Uterus (tissue), 4 donors: ENCODE measurements at places on chromosomes 3 and 15. TPM values are rescaled to one million over a fixed set of nuclear protein-coding genes. Genes with fewer than 3 reads are reported as not detected.

GRCh38 chr15:92383519-92384324 is 10.0 kb upstream of the ST8SIA2 start:
- DNase-seq = no peak

DNA sequence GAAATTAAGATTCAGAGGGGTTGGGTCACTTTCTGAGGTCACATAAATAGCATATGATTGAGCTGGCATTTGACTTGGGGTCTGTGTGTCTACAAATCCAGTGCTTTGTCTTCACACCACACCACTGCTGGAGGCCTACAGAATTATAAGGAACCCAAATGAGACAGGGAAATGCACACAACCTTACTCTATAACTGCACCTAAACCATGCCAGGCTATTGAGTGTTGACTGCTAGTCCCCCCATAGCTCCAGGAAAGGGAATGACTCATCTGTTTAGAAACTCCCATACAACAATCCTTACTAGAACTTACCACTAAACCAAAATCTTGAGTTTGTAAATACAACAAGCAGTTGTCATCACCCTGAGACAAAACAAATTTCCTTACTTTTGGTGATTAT is 16.9 kb upstream of the TSC22D2 start:
- DNase-seq = no peak

GRCh38 chr15:73950831-73951561 is 24.7 kb downstream of the LOXL1 start:
- peak; percentile 92 for DNase-seq

DNA sequence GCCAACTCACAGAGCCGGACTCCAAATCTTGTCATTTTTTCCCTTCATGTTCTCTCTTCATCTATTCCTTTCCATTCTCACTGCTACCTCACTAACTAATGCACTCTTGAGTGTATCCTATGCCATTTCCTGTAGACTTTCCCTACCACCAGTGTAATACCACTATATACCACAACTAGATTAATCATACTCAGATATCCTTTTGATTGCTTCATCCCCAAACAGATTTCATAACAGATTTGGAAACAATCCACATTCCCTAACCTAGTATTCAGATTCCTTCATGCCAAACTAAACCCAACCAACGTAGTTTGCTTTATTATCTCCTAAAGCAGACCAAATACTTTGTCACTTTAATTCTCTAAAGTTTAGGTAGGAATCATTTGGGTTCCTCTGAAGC is 2.6 kb upstream of the PLOD2 start:
- no peak for DNase-seq

DNA sequence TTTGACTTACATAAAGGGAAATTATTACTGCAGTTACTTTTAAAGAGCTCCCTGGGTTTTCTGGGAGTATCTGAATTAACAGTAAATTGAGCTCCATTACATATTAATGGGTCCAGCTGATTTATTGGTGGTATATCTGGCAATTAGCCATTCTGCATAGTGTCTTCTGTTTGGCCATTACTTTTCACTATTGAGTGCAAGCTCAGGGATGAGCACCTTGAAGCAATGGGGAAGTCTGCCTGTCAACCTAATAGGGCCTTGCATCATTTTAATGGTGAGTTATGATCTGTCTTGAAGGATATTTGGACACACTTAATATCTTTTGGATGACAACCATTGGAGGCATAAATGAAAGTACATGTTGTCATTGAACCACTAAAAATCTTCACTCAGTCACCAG is 73.8 kb downstream of the MFSD1 start:
- DNase-seq = no peak

DNA sequence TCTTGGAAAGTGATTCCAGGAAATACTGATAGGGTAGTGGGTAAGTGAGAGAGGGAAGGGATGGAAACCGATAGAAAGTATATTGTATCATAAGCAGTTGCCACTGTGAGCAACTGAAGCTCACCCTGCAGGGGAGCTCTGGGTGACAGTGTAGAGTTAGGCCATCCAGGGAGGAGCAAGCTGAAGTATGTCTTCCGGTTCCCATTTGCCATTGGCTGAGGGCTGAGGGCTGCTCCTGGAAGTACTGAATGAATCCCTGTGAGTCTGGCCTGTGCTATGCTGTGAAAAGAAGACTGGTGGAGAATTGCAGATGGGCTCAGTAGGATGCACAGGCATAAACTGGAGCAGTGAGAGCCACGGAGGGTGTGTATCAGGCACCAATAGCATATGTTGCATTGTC is 348.3 kb downstream of the MFSD1 start:
- DNase-seq = no peak

GRCh38 chr3:16937326-16937845 is 52.6 kb downstream of the PLCL2 start:
- no peak for DNase-seq

GRCh38 chr3:149999421-149999820 is 28.7 kb upstream of the PFN2 start:
- no peak for DNase-seq

DNA sequence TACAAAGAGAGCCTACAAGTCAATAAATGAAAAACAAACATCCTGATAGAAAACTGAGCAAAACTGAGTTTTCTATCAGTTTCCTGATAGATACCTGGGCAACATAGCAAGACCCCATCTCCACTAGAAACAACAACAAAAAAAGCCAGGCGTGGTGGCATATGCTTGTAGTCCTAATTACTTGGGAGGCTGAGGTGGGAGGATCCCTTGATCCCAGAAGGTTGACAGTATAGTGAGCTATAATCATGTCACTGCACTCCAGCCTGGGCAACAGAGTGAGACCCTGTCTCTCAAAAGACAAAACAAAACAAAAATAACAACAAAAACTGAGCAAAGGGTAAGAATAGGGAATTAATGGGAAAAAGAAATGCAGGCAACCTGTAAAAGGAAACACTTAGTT is 23.9 kb upstream of the UBE2E1 start:
- DNase-seq = no peak

DNA sequence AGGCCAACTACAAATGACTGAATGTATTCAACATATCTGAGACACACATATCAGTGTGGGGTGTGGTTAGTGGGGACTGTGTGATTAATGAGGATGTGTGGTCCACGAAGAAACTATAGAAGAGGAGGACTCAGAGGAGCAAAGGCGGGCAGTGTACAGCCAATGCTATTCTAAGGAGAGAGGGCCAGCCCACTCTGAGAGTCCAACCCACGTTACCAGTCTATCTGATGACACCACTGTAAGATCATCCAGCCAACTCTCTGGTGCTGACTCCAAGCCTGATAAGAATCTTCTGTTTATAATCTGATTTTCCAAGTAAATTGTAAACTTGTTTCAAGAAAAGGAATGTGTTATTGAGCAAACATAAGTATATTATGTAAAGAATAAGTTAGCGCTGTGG is 47.2 kb downstream of the MCF2L2 start:
- DNase-seq = no peak

DNA sequence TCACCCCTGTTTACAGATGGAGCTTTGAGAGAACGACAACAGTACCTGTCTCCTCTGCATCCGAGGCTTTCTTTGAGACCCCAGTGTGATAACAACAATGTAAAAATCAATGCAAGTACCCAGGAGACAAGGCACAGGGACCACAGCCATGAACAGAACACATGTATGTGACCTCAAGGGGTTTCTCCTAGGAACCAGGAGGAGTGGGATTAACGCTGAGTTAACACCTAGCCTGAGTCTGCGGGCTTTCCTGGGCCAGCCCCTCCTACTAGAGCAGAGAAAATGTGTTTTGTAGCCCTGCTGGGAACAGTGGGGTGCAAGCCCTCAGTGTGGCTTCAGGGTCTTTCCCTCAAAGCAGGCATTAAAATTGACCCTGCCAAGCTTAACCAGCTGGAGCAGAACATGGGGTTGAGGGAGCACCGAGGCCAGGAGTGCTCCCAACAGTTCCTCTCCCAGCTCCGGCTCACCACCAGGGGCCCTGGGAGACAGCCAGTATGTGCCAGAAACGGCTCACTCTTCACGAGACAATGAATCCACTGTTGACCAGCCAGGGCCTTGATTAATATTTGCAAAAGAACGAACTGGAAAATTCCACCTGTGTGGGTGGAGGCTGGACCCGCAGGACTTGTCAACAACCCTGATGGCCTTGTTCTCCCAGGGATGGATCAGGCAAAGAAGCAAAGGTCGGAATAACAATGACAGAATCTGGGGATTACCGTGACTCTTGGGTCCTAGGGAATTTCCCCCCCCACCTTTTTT is 3.6 kb downstream of the CHDH start:
- DNase-seq = peak; percentile 62

- DNase-seq = no peak
These were observed 66.5 kb downstream of the IL1RAP start for GRCh38 chr3:190580417-190580816.

The LRRK1 gene
- total RNA-seq = 2.6 TPM

The FBXW12 gene
- total RNA-seq = 0.37 TPM

The TMC3 gene
- total RNA-seq = not detected

The ARRDC4 gene
- total RNA-seq = 29.9 TPM

The TBL1XR1 gene
- 281 TPM for total RNA-seq
